ENCODE measurements at places on chromosomes 2 and 18.

- no peak for DNase-seq
These were observed 35.4 kb upstream of the NABP1 start for GRCh38 chr2:191642541-191642940.

DNA sequence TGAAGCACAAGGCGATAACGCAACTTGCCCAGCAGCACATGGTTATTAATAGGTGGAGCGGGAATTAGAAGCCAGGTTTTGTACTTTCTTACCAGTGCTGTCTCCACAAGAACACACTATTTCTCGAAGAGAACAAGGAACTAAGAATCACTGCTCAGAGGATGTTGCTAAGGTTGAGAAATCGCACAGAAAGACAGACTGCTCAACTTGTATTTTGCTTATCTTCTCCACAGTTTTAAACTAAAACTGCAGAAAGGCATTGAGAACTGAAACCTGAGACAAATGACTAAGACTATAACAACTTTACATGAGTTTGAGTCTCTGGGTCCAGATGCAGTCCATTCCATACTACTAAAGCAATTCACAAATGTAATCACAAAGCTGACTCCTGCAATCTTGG is 6.2 kb downstream of the PRKD3 start:
- no peak for DNase-seq

- no peak for DNase-seq
These were observed 160.4 kb downstream of the HDAC4 start for GRCh38 chr2:239240414-239240881.

- DNase-seq, result no peak
These were observed 117.5 kb downstream of the PLA2R1 start for GRCh38 chr2:159944874-159945273.

DNA sequence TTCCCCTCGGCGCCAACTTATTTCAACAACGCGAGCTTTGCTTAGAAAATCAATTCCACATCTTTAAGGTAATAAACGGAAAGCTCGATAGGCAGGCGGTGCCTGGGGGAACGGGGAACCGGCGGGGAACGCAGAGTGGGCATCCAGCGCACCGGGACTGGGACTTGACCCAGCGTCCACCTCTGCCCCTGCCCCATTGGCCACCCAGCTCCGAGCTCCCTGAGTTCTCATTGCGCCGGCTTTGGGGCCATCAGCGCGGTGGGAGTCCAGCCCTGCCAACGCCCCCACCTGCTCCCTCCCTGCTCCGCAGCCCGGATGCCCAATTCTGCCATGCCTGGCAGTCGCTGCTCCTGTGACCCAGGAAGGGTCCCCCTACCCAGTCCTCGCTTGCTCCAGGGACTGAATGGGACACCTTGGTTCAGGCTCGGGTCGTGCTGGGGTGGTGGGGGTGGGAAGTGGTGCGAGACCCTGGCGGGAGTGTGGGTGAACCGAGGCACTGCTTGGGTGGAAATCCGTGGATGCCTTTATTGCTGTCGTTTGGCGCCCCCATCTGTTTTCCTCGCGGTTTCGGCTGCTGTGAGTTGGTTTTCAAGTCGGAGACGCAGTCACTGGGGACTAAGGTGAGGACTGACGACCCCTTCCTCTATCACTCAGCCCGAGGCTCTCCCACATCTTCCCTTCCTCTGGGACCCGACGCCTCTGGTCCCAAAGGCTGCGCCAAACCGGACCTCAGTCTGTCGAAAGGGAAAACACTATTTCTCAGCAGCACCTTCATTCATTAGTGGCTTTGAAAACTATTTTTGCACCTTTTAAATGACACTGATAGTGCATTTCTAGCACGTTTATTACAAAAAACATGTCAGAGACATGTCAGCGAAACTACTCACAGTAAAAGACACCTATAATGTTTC is 2.4 kb upstream of the EVX2 start:
- no peak for DNase-seq

GRCh38 chr2:219595256-219595655 is 2.4 kb upstream of the STK11IP start:
- DNase-seq, result no peak

DNA sequence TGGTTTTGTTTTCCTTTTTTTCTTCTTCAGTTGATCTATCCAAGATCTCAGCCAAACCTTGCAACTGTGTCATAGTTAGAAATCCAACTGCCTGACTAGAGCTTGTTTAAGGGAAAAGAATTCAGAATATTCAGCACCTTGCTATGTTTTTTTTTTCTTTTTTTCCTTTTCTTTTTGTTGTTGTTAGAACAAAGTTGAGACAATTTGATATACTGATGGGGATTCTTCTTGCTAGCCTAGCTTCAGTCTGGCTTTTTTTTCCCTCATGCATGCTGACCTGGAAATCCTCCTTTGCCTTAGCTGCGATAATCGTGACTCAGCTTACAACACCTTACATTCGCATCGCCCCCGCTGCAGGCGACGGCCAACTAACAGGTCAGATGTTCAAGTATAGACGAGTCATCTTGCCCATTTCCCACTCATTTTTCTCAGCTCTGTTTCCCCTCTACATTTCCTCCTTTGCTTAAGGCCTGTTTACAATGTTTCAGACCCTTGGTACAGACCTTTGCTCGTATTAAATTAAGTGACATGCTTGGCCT is 487.2 kb upstream of the RAB12 start:
- no peak for DNase-seq

DNA sequence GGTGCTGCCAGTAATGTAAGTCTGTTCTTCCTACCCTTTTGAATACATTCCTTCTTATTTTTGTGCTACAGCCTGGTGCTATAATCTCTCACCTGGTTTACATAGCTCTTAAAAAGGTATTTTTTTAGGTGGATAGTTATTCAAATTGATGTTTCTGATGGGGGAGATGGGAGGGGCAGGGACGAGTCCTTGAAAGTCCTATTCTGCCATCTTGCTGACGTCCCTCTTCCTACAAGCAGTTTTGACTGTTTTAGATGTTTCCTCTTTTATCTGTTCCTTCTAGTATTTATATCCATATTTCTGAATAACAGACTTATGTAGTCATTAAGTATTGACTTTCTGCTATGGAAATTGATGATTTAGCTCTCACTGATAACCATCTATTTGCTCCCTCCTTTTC is 256.4 kb downstream of the KIAA1328 start:
- DNase-seq, result no peak

- DNase-seq, result no peak
These were observed 9.7 kb downstream of the VIT start for GRCh38 chr2:36706021-36706876.

DNA sequence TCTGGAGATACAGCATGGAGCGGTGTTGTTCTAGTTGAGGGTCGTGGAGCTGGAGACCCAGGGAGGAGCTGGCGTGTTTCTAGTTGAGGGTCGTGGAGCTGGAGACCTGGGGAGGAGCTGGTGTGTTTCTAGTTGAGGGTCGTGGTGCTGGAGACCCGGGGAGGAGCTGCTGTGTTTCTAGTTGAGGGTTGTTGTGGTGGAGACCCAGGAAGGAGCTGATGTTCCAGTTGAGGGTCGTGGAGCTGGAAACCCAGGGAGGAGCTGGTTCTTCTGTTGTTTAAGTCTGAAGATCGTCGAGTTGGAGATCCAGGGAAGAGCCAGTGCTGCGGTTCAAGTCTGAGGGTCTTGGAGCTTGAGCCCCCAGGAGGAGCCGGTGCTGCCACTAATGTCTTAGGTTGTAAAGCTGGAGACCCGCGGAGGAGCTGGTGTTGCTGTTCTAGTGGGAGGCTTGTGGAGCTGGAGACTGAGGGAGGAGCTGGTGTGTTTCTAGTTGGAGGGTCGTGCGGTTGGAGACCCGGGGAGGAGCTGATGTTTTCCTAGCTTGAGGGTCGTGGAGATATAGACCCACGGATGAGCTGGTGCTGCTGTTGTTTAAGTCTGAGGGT is 155.3 kb downstream of the RTP5 start:
- no peak for DNase-seq

DNA sequence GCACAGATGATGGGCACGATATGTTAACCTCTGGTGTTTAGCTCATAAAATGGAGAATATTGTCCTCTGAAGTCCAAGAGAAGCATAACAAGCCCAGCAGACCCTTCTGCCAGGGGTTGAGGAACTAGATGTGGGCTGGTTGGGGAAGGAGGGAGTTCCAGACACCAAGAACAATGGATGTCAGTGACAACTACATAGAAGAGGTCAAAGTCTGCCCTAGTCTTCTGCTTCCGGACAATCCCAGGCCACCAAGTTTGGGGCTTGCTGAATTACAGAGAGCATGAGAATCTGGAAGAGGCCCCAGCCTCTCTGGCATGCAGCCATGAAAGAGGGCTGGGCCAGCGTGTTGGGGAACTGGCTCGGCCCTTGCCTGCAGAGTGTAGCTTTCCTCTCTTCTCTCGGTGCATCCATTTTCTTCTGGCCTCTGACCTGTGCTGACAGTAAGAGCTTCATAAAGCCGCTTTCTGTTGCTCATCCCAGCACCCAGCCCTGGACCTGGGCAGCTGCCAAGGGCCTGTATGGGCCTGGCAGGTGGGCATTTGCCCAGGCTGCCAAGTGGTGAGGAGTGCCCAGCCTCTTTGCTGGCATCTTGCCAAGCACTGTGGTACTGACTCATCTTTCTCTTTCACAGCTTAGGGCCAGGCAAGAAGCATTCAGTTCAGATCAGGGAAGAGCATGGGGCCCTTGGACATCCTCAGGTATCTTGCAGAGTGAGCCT is 14.6 kb upstream of the LAPTM4A start:
- DNase-seq, result no peak

- DNase-seq, result no peak
These were observed 382.9 kb downstream of the DSEL start for GRCh38 chr18:67133669-67134068.

DNA sequence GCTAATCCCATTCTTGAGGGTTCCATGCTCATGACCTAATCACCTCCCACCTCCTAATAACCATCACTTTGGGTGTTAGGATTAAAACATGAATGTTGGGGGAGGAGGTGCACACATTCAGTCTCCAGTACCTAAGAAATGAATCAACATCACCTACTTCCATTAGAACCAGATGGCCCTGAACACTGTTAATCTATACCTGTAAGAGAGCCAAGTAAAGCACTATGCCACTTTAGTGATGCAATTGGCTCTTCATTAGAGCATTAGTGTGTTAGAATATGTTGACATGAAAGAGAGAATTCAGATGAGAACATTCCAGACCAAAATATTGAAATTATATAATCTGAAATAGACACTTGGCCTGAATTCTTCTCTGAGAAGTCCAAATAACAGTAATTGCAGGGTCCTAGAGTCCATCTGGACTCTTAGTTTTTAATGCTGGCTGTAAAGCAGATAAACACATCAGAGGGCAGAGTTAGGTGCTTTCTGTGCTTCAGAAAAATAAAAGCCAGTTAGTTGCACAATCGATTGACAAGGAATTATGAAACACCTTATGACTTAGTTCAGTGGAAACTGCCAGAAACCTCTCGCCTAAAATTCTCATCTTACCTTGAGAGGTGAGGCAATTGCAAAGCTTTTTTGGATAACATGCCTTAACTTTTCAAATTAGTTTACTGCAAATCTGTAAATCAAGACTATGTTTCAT is 923.7 kb downstream of the SLC4A3 start:
- no peak for DNase-seq

DNA sequence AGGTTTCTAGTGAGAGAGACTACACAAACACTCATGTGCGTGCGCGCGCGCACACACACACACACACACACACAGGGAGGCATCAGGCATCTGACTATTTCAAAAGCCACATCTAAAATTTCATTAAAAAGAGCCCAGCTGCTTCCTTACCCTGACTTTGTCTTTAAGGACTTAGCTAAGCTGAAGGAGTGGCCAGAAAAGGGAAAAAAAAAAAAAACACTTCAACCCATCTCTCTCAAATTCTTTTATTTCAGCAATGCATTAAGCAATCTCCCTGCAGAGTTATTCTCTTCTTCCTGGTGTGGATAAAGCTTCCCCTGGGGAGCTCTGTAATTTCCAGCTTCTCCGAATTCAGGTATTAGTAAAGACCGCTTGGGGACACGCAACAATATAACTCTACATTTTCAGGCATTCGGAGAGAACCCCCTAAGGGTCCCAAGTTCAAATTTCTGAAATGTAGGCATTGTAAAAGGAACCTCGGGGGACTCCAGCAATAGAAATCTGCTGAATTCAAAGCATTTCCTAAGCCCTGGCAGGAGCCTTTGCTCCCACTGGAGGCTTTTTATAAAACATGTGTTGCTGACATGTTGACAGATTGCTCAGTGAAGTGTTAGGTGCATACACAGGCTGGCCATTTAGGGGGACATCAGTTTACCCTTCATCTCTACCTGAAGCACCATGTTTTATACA is 67.0 kb downstream of the ZNF521 start:
- no peak for DNase-seq

- DNase-seq, result no peak
These were observed 185.1 kb upstream of the HAAO start for GRCh38 chr2:42977270-42978174.

GRCh38 chr18:67813380-67814028 is 297.0 kb upstream of the DSEL start:
- no peak for DNase-seq

DNA sequence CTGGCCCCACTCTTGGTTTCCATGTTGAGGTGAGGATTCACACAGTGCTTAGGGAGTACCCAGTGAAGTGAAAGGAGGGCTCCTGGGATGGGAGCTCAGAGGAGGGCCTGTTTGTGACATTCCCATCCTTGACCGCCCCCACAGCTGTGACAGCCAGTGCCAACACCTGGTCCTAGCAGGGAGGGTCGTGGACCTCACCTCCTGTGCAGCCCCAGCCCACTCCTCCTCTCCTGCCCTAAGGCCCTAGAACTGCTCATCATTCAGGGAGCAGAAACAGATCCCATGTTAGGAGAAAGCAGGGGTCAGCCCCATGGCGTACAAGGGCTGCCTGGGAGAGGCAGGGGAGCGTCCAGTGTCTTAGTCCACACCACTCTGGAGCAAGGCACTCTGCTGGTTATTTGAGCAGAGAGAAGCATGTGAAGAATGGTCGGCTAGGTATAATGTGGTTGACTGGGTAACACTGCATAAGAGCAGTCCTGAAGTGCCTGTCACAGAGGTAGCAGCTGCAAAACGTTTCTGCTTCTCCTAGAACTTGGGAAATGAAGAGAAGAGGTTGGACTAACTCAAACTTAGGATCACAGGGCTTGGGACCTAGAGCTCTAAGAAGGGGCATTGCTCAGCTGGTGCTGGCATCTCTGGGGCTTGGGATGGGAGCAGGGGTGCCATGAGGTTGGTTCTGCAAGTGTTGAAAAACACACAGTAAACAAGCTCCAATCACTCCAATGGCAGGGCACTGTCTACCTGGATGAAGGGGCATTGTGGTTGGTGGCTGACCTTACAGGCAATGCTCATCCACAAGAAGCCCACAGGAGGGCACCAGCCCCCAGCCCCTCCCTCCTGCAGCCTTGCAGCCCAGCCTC is 55.6 kb downstream of the FAM168B start:
- DNase-seq, result no peak

DNA sequence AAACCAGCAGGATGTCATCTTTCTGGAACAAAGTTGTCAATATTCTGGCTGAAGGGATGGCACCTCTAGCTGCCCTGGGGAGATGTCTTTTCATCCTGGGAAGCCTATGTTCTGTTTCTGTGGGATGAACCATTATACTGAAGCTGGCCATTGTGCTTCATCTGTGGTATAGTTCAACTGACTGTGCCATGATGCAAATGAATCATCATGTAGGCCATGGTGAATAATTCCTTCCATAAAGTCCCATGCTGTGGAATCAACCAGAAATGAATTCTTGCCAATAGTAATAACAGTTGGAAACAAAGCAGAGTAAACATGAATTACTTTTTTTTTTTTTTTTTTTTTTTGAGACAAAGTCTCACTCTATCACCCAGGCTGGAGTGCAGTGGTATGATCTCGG is 64.1 kb upstream of the CNGA3 start:
- DNase-seq, result no peak

GRCh38 chr2:39528701-39529100 is 91.6 kb upstream of the MAP4K3 start:
- DNase-seq, result no peak

Measured in T-cell (primary cell).